Activated CD4-positive, alpha-beta T cell treated with anti-CD3 and anti-CD28 coated beads for 36 hours (primary cell): ENCODE measurements at places on chromosomes 13 and 19.
A peak's percentile ranks its signal among the peaks of the same experiment; 100 is the strongest.

DNA sequence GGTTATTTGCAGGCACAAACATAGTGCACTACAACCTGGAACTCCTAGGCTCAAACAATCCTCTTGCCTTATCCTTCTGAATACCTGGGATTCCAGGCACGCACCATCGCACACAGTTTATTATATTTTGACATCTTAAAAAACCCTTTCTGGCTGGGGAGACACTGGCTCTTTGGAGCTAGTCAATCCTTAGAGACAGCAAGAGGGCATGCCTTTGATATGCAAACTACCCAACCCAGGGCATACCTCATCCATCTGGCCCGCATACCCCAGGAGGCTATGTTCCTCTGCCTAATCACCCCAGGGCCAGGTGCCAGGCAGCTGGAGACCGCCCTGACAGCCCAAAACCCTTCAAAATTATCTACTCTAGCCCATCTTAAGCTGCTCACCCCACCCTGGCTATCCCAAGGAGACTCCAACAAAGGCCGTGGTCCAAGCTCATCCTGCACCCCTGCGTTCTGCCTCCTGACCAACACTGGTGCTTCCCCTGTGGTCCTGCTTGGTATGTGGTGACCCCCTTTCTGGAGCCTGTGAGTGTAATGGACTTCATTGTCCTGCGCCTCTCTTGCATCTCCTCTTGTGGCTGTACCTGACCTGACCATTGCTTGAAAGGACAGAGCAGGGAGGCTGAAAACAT lies 86.4 kb downstream of the RGCC start:
- DNase-seq = no peak

- no peak for DNase-seq
Measured at GRCh38 chr19:3575949-3576673, 3.4 kb downstream of the HMG20B start.

DNA sequence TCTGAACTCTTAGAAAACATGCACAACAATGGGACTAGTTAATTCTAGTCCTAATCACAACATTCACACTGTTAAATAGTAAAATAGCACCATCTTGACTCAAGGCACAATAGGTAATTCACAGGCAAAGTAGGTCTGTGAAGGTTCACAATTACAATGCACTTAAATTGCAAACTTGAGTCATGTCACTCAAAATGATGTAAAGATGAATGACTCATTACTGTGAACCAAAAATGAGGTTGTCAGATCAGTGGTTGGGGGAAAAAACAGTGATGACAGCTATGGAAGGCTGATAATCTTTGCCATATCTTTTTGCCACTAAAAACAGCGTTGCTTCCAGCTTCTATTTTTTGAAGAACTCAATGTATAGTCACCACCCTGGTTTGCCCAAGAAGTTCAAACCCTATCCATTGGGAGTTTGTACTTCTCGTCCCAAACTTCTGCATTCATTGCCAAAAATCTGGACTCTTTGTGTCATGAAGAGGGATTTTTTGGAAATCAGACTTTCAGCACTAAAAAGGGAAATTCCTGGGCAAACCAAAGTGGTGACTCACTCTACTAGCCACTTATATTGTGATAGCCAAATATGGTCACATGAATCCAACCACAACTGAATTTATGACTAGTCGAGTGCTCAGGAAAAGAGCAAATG lies 200.9 kb upstream of the TMTC4 start:
- DNase-seq = peak; percentile 17

DNA sequence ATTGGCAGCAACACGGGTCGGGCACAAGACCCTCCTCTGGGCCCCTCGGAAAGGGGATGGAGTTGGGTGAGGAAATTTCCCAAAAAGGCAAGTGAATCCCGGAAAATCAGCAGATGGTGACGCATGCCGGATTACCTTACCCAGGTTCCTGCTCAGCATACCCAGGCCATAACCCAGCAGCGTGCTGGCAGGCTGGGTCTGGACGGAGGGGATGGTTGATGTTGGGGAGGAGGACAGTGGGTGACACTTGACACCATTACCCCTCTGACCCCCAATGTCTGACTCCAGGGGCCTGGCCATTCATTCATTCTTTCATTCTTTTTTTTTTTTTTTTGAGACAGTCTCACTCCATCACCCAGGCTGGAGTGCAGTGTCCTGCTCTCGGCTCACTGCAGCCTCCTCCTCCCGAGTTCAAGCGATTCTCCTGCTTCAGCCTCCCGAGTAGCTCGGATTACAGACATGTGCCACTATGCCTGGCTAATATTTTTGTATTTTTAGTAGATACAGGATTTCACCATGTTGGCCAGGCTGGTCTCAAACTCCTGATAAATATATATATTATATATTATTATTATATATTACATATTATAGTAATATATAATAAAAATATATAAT lies 799 bp downstream of the PVR start:
- DNase-seq = peak; percentile 43

GRCh38 chr19:2630352-2631001 lies 72.0 kb downstream of the GNG7 start:
- DNase-seq = no peak

- no peak for DNase-seq
Measured at GRCh38 chr13:43170506-43170905, 147.1 kb downstream of the DNAJC15 start.

DNA sequence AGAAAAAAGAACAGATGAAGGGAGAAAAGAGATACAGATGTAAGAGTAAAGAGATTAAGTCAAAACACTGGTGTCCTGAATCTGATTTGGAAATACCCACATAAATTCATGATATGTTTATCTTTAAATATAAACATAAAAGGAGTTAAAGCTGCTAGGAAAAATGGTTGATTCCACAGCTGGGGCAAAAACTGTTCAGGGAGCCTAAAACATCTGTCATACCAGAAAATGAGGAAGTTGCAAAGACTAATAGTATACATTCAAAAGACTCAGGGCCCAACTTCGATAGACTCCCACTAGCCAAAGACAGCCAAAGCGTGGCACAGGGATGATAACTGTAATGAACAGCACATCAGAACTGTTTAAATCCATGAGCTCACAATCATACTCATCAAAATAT lies 62.0 kb downstream of the ABCC4 start:
- no peak for DNase-seq

GRCh38 chr13:32093006-32093405 lies 61.4 kb downstream of the FRY start:
- no peak for DNase-seq

DNA sequence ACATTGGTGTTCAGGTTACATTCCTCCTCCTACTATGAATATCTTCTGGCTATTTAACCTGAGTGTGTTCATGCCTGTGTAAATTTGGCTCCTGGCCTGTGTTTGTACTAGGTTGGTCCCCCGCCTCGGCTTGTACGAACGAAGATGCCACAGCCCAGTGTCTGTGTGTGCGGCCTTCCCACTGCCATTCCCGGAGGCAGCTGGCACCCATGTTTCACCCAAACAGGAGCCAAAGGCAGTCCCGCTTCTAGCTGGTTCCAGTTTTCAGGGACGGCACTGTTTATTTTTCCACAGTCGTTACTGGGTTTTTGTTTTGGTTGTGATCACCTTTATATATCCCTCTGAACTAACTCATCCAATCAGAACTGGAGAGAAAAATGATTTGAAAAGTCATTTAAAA lies 102.5 kb upstream of the ZNF536 start:
- DNase-seq = no peak

DNA sequence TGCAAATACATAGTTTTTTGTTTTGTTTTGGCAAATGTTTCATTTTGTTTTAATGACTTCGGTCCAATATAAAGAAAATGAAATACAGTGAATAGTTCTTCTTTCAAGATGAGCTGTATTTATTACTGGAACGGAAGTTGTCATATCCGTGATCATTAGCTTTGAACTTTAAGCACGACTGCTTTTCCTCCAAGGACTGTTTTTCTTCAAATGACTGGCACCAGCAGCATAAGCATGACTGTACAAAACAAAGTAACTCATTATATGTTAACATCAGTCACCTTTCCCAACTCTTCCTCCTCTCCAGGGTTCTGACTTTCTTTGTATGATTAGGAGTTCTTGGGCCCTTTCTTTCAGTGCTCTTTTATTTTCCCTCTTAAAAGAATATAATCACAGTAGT lies 20.5 kb downstream of the EDNRB start:
- DNase-seq = no peak
